ENCODE measurements at places on chromosomes 5 and 9. TPM values are rescaled to one million over a fixed set of nuclear protein-coding genes. Genes with fewer than 3 reads are reported as not detected.

DNA sequence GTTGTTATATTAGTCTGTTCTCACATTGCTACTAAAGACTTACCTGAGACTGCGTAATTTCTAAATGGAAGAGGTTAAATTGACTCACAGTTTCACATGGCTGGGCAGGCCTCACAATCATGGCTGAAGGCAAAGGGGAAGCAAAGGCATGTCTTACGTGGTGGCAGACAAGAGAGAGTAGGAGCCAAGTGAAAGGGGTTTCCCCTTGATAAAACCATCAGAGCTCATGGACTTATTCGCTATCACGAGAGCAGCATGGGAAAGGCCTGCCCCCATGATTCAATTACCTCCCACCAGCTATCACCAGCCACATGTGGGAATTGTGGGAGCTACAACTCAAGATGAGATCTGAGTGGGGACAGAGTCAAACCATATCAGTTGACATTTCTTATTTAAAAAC lies 374.5 kb upstream of the RORB start:
- DNase-seq = no peak

PDE6A gene
- 2.7 TPM for total RNA-seq

DNA sequence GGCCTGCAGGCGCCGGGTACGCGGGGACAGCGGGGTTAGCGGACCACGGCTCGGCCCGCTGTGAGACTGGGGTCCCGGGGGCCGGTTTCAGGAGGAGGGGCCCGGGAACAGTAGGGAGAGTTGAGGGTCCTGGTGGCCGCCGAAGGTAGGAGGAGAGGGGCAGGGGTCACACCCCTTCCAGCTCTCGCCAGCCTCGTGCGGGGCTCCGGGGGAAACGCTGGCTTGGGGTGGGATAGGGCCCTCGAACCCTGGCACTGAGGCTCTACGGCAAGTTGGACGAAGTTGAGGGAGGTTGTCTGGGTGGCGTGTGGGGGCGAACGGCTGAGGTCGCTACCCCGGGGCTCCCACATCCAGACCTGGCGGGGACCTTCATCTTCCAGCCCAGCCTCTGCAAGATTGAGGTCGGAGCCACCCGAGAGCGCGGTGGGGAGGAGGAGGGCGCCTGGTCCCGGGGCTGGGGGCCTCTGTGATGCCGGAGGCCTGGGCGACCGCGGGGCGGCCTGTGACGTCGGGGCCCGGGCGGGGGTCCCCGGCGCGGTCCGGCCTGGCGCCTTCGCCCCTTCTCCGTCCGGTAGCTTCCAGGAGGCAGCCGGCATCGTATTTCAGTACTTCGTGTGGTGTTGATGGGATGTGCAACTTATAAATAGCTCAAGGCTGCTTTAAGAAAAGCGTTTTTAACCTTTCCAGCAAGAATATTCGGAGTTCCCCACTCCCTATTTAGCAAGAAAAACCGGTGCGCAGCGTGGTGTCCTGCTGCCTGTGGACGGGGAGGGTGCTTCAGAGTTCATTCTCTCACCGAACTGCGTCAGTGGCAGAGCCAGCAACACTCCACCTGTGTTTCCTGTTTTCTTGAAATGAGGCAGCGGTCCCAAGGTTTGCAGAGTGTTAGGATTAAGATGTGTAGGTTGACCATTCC lies 902 bp downstream of the HABP4 start:
- DNase-seq = peak; percentile 37

GRCh38 chr9:115604831-115605483 lies 487.0 kb upstream of the TNC start:
- DNase-seq = no peak

DNA sequence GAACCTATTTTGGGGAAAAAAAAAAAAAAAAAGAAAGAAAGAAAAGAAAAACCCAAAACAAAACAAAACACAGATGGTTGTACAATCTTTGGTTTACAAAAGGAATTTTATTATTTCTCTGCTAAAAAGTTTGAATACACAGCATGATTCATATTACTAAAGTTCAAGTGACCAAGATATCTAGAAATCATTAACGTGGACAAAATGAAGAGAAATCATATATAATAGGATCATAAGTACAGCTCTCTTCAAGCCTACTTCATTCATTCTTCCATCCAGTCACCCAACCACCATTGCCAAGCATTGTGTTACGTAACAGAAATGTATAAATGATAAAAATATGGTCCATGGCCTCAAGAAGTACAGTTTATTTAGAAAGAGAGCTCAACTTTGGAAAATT lies 52.9 kb downstream of the ZDHHC21 start:
- no peak for DNase-seq

Measured in colonic mucosa (tissue), 4 donors.